Activated effector memory CD4-positive, alpha-beta T cell treated with anti-CD3 and anti-CD28 coated beads, Interleukin-2, amount 50 U/mL, for 16 hours (primary cell): ENCODE measurements at places on chromosomes 6 and 20.

DNA sequence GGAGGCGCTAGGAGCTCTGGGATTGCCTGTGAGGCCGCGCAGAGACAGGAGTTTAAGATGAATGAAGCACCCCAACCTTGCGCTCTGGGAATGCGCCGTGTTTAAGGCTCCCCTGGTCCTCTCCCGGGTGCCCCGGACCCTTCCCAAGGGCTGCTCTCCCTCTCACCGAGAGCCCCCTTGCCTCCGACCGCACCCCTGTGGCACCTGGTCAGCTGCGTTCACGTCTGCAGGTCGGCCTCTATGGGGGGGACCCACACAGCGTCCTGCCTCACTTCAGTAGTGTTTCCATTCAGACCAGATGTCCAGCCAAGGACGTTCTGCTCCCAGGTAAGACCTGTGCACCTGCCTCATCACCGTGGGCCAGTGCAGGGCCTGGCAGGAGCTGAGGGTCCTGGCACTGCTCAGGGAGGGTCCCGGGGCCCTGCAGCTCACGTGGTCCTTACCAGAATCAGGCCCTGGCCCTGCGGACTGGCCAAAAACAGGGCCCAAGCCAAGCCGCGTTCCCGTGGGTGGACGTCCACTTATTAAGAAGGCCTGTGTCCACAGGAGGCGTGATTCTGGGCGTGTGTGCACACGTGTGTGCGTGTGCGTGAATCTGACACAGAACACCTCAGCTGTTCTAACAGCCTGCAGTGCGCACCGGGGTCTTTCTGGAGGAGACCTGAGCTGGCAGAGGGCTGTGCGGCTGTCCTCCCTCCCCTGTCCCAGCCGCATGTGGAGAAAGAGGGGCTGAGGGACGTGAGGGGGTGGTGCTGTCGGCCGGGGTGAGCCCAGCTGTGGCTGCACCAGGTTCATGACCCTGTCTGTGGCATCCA, 79.9 kb upstream of the BHLHE23 start:
- peak; percentile 45 for DNase-seq

DNA sequence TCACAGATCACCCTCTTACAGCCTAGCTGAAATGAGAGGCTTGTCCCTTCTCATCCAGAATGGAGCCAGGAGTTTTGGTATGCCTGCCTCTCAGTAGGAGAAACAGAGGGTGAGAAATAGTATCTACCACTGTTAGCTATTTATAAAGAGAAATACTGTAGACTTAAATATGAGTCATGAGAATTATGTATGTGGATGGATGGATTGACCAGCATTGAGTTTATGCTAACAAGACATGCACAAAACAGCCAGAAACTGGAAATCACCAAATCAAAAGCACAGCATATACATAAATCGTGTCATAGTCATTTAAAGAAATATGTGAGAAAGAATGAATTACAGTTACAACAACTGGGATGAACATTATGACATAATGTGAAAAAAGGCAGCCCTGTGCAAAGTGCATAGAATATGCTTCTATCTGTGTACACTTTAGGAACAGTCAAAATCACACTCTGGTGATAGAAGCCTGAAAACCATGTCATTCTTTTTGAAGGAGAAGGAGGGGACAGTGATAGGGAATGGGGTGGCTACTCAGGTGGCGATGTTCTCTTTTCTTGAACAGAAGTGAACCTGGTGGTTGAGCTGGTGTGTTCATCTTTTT, 79.8 kb upstream of the KIF25 start:
- DNase-seq: no peak

DNA sequence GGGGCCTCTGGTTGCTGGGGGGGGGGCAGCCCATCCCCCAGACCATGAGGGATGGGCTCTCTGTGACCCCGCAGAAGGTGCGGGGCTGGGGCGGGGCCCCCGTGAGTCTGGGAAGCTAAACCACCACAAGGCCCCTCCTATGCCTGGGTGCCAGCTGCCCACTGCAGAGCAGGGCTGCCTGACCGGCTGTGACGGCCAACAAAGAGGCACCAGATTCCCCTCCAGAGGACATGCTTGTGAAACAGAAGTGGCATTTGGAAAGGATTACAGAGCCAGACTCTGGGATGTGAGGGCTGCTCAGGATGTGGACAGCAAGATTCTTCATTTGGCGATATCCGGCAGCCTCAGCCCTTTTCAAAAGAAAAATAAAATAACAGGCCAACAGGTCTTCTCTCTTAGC, 16.5 kb upstream of the NTSR1 start:
- DNase-seq: no peak

DNA sequence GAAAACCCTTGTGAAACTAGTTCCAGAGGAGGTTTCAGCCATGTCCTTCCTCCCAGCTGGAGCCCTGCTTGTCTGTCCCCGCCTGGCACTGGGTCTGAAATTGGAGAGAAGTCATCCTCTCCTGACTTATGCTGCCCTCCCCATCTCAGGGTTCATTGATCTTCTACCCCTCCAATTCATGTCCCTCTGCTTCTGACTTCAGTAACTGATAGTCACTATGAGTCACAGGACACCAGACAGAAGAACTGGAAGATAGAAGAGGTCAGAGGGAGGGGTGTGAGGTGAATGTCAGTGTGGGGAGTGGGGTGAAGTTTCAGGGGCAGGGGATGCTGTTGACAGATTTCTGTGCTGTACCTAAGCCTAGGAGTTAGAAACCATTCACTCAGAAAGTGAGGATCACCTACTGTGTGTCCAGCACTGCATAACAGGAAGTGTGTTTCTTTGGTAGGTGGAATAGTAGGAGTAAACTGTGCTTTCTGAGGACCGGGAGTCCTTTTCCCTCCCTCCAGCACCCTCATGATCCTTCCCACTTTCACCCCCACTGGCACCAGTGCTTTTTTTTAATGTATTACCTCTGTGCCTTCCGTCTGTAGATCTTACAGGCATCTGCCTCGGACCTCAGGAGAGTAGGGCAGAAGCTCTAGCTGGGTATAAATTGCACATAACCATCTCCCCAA, 627 bp upstream of the RPP21 start:
- no peak for DNase-seq

DNA sequence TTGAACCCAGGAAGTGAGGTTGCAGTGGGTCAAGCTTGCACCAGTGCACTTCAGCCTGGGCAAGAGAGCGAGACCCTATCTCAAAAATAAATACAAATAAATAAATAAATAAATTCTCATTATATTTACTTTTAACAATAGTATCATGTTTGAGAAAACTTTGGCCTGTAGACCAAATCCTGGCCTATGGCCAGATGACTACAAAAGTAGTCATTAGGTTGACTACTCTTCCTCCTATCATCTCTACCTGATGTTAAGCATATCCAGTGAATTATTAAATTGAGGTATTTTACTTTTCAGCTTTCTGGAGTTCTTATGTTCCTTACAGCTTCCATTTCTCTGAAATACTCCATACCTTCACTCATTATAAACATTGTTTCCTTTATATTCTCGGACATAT, 280.6 kb downstream of the LAMA2 start:
- DNase-seq: no peak

DNA sequence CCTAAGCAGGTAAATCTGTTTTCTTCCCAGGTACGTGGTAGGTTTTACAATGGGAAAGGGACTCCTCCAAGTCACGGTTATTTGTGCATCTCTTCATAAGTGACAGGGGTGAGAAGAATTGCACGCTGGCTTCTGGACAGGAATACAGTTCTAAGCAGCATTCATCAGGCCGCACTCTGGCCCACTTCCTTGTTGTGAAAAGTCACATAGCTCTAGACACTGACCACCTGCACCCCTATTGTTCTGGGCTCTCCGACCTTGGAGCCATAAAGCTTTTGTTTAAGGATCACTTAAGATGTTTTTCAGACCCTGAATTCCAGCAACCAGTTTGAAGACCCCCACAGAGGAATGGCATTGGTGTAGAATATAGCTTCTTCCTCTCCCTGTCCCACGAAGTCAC, 31.4 kb downstream of the RAMACL start:
- no peak for DNase-seq

GRCh38 chr20:35279040-35279439, 1.1 kb upstream of the MMP24OS start:
- DNase-seq: no peak

DNA sequence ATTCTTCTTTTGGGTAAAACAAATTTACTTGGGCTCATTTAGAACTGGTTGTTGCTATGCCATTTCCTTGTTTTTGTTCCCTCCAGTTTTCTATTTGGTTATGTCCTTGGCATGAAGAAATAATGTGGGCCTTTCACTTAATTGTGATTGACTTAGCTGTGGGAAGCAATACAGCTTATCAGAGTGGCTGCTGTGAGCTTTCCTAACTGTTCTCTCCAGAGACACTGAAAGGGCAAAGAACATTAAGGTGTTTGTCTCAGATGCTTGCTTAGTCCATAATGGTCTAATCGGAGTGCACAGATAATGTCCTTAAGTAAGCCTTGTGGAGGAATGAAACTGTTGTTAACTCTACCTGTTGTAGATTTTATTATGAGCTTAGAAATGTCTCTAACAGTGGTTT, 56.6 kb downstream of the SH3BGRL2 start:
- no peak for DNase-seq

DNA sequence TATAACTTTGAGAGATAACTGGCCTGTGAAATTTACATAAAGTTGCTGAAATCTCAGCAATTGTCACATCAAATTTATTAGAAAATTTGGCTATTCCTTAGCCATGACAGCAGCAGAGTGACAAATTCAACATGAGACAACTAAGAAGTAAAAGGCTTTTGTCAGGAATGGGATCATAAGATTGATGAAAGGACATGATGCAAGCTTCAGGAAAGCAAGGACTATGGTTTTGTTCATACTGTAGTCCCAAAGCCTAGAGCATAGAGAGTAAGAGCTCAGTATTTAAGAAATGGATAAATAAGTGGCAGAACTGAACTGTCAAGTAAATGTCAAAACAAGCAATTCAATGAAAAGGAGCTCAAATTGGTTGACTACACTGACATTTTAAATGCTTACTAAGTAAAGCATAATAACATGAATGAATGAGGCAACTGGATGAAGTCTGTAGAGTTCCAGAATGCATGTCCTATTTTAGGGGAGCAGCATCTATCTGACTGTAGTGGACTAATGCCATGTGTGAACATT, 12.6 kb downstream of the PGM3 start:
- no peak for DNase-seq

GRCh38 chr6:30689022-30689865, 1.5 kb downstream of the NRM start:
- DNase-seq: no peak

GRCh38 chr20:7772371-7772770, 167.9 kb downstream of the HAO1 start:
- DNase-seq: no peak

DNA sequence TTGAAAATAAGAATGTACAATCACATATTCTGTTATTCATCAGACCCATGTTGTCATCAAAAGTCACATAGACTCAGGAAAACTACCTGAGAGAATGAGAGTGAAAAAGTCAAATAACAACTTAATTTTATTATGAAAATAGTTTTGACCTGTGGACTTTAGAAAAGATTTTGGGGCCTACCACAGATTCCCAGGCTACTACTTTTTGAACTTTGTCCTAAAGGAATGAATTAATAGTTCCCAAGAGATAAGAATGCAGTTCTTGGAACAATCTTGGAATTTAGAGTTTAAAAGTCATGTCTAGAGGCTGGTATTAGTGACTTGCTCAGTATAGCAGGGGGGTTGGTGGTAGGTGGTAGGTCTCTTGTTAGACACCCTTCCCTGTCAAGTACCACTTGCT, 3.3 kb downstream of the TAF8 start:
- DNase-seq: no peak

GRCh38 chr6:4359108-4359730, 223.8 kb upstream of the ECI2 start:
- no peak for DNase-seq

DNA sequence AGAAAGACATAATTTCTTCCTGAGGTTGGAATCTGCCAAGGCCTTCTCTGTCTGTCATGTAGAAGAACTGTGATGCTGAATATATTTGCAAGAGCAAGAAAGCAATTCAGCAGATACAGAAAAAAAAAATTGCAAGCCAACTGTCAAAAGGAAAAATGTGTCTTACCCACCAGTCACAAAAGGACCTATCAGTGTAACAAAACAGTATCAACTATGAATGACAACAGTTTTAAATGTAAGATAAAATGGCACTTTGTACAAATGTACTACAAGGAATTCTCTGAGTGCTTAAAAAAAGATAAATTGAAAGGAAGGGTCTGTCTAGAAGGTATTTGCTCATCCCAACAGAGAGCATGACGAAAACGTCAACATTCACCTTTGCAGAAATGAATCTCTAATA, 185.3 kb upstream of the TFAP2D start:
- no peak for DNase-seq

DNA sequence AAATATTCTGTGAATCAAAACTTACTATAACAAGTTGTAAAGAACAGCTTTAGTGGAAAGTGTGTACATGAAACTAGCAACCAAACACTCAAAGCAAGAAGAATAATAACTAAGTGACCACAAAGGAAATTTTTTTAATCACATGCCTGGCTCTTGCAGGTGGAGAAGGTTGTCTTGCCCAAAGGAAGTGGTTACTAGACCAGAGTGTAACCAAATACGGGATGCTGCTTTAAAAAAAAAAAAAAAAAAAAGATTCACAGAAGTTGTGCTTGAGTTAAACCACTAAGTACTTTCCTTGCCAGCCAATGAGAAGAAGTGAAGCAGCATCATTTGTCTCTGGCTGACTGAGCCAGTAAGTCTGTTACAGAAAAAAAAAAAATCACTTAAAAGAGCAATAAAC, 19.1 kb upstream of the HLA-DQB1 start:
- DNase-seq: no peak

DNA sequence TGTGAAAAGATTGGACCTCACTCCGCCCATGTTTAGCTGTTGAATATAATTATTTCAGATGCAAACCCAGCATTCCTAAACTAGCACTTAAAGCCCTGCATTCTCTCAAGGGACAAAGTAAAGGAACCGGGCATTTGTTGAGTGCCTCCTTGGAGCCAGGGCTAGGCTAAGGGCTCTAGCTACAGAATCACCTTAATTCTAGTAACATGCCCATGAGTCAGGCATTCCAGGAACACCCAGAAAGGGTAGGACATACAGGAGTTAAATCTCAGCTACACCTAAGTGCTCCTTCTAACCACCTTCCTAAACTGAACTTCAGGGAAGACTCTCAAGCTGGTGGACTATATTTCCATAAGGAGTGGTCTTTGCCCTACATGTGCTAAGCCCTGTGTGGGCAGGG, 89.4 kb downstream of the SLC24A3 start:
- no peak for DNase-seq

- no peak for DNase-seq
These were observed 102.2 kb downstream of the DCDC2 start for GRCh38 chr6:24255676-24256075.

DNA sequence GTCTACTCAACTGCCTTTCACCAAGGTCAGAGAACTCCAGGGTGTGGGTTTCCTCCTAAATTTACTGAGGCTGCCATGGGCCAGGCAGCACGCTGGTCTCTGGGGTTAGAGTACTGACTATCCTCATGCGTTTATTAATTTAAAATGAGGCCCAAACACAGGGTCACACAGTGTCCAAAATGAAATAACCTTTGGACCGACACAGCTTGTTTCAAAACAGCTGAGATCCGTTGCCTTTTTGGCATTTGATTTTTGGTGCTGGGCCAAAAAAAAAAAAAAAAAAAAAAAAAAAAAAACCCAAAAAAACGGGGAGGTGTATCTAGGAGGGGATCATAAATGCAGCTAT, 14.6 kb upstream of the TOX2 start:
- DNase-seq: no peak

GRCh38 chr6:41302638-41303037, 16.2 kb upstream of the TREM1 start:
- DNase-seq: no peak
